Activated CD4-positive, alpha-beta T cell treated with anti-CD3 and anti-CD28 coated beads, Interleukin-2, amount 50 U/mL, for 48 hours (primary cell): ENCODE measurements at places on chromosomes 11 and 22.
A peak's percentile ranks its signal among the peaks of the same experiment; 100 is the strongest.

DNA sequence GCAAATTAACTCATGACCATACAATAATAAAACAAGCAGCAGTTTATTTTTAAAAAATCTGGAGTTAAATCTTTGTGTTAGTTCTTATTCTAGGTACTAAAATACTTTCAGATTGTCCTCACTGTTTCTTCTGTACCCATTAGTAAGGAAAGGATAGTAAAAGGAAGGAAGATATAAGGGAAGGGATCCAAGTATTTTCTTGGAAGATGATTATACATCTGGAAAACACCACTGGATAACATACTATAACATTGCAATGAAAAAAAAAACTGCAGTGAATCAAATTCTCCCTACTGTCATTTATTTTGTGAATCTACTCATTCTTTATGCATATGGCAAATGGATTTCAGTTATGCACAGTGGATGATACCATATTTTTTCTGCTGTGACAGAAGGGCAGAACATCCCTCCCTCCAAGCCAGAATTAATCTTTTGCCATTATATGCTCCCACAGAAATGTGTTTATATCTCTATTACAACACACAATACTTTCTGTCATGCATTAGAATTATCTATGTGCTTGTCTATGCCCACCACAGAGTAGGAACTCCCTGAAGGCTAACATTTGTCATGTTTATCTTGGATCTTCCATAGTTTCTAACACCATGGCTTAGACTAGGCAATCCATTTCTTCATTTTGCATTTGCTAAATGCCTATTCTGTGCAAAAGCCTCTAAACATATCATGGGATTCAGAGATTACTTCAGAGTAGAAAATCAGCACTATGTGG lies 282.3 kb upstream of the CTSC start:
- DNase-seq, result no peak

DNA sequence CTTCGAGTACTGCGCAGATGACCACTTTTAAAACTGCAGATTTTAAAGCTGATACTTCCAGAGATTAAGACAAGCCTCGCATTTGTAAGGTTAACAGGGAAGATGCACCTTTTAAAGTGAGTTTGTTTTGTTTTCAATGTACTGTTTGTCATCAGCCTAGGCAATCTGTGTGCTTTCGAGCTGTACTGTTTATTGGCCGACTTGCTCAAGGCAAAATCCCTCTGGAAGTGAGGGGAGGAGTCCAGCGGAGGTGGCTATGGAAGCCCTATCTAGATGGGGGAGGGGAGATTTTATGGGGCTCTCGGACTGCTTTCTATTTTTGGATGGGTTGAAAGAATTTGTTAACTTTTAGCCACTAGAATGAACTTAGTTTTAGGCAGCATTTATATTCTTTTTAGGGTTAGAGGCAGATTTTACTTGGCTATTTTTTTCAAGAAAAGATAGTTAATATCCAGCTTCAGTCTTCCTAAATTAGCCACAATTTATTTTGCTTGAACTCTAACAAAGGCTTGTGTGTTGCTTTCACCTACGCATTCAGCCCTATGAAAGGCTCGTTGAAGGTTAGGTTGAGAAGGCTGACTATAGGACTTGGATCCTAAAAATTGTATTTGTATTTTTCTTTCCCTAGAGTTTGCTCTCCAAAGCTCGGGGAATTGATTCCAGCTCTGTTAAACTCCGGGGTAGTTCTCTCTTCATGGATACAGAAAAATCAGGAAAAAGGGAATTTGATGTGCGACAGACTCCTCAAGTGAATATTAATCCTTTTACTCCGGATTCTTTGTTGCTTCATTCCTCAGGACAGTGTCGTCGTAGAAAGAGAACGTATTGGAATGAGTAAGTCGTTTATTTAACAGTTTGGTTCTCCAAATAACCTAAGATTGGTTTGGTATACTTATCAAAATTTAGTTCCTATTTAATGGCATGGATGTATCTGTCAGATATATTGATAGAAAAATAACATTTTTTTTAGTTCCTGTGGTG lies 2.1 kb downstream of the WEE1 start:
- DNase-seq, result peak; percentile 20

DNA sequence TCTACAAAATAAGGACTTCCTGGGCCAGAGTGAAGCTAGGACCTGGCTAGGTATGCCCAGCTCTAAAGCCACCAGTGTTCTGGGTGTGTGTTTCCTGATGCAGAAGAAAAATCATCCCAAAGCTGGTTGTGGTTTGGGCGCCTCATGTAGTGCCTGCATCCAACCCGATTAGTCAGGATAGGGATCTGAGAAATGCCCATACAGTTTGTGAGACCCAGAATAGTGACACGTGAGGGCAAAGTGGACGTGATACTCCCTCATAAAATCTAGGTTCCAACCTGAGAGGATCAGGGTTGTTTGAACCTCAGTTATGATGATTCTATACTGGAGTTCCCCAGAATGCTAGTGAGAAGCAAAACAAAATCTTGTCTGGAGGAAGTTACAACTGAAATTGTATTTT lies 238.4 kb downstream of the TBC1D22A start:
- no peak for DNase-seq

- no peak for DNase-seq
Measured at GRCh38 chr22:24120044-24120443, 61.2 kb upstream of the SUSD2 start.

- no peak for DNase-seq
Measured at GRCh38 chr11:43685440-43685839, 4.9 kb downstream of the HSD17B12 start.

GRCh38 chr22:48639896-48640748 lies 1187.6 kb downstream of the BRD1 start:
- no peak for DNase-seq

GRCh38 chr11:62461740-62462507 lies 43.1 kb downstream of the SCGB1A1 start:
- no peak for DNase-seq

DNA sequence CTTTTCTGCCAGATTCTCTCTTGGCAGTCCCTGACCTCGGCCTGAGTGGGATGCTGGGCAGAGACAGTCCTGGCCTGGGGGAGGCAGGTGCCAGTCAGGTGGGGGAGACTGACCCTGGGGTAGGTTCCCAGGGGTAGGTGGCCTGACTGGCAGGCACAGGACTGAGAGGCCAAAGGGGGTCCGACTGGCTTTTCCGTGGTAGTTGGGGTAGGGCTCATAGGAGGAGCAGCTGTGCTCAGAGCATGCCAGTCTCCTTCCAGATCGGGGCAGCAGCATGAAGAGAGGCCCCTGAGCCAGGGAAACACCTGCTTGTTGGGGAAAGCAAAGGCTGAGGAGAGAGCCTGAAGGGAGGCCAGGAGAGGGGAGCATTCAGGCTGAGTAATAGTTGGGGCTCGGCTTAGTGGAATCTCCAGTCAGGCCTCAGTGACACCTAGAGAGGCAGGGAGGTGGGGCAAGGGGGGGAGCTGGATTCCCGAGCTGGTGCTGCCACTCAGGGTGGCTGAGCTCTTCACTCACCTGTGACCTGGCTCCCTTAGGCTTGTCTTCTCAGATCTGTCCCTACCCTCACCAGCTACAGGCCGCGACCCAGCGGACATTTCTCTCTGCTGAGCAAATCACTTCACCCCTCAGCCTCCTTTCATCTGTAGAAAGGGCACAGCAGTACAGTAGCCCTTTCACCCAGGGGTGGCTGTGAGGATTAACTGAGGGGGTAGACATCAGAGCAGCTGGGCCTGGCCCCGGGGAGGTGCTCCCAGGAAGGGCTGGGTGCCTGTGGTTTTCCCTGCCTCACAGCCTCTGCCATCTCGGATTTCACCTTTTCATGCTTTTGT lies 26.2 kb downstream of the MCM5 start:
- DNase-seq, result no peak

DNA sequence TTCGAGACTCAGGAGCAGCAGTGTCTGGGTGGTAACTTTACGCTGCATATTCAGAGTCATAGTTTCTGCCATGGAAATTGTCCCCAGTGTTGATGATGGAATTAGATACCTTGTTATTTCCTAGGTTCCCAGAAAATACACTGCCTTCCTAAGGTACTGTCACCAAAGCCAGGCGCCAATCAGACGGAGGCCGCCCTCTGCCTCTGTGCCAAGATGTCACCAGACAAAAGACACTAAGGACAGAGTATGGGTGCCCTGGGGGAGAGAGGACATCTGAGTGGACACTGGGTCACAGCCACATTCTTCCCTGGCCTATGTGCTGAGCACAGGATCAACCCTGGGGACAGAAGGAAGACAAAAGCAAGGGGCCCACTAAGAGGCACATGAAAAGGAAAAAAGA lies 11.2 kb downstream of the PLA2G6 start:
- no peak for DNase-seq

- no peak for DNase-seq
Measured at GRCh38 chr22:44026066-44026629, 2.0 kb downstream of the PARVB start.

DNA sequence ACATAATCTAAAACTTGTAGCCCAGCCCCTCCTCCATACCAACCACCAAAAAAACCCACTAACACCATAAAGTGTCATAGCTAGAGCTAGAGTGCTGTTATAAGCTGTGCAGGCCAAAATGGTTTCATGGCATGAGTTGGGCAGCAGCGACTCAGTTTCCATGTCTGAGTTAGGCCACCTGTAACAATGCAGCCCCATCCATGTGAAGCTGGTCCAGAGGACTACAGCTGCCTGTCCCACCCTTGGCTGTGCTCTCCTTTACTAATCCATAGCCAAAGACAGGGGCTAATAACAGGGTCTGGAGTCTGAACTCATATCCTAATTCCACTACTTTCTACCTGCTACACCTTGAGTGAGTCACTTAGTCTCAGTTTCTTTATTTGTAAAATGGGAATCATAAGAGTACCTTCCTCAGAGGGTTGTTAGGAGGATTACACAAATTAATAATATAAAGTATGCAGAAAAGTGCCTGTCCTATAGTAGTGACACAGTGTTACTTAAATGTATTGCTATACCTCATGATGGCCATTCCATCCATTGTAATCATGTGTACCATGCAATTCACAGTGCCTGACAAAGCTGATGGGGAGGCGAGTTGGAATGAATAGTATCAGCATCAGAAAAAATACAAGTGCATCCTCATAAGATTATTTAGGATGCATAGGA lies 20.6 kb downstream of the KCNQ1OT1 start:
- DNase-seq, result no peak

- no peak for DNase-seq
Measured at GRCh38 chr11:11960687-11961086, 47.7 kb downstream of the DKK3 start.

GRCh38 chr22:47616396-47617020 lies 854.1 kb downstream of the TBC1D22A start:
- DNase-seq, result no peak

DNA sequence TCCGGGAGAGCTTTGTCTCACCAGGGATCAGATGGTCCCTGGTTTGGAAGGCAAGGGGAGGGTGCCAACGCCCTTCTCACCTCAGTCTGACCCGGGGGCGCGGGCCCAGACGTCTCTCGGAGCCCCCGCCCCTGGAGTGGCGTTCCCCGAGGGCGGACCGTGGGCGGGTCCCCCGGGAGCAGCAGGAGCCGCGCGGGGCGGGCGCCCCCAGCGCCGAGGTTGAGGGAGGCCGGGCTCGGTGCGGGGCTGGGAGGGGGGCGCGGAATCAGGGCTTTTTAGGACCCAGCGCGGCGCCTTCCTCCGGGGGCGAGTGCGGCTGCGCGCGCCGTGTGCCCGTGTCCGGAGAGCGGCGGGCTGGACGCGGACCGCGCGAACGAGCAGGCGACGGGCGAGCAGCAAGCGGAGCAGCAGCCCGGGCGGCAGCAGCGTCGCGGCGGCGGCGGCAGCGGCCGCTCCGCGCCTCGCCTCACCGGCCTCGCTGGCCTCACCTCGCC lies at the start of gene KCNC1:
Gene KCNC1, plus strand, starts transcription at position 364 of the 494 bp plus-strand sequence. CDS start 1,222 bp downstream, outside the sequence.
- DNase-seq, result no peak

- DNase-seq, result no peak
Measured at GRCh38 chr11:95584589-95584988, 205.0 kb downstream of the FAM76B start.

DNA sequence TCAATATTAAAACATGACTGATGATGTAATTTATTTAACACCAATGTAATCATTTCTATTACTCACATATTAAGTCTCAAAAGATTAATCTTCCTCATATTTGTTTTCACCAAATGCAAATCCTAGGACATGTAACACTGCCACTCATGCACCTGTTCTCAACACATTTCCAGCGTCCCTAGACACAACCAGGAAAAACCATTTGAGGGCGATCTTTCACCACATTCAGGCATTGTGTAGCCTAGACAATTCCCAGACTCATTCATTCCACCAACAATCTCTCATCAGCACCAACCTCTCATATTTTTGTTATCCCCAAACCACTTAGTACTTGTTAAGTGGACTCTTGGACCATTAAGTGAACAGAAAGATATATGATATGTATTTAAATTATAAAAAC lies 66.1 kb downstream of the SLC36A4 start:
- no peak for DNase-seq

- DNase-seq, result no peak
Measured at GRCh38 chr11:128765571-128766549, 72.0 kb downstream of the FLI1 start.

GRCh38 chr22:36373258-36373579 lies 14.5 kb downstream of the MYH9 start:
- DNase-seq, result no peak

DNA sequence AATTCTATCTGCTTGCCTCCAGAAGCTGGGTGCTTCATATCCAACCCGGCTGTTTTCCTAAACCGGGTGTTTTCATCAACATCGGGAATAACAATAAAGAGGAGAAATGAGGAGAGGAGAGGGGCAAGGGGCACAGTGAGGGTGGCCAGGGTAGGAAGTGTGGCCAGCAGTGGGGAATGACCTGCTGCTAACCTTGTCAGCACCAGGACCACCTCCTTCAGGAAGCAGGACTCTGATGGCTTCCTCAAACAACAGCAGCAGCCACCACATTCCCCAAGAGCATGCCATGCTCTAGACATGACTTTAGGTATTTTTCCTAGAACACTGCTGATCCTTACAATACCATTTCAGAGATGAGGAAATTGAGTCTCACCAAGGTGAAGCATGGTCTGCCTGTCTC lies 52.4 kb downstream of the TPBGL start:
- no peak for DNase-seq

DNA sequence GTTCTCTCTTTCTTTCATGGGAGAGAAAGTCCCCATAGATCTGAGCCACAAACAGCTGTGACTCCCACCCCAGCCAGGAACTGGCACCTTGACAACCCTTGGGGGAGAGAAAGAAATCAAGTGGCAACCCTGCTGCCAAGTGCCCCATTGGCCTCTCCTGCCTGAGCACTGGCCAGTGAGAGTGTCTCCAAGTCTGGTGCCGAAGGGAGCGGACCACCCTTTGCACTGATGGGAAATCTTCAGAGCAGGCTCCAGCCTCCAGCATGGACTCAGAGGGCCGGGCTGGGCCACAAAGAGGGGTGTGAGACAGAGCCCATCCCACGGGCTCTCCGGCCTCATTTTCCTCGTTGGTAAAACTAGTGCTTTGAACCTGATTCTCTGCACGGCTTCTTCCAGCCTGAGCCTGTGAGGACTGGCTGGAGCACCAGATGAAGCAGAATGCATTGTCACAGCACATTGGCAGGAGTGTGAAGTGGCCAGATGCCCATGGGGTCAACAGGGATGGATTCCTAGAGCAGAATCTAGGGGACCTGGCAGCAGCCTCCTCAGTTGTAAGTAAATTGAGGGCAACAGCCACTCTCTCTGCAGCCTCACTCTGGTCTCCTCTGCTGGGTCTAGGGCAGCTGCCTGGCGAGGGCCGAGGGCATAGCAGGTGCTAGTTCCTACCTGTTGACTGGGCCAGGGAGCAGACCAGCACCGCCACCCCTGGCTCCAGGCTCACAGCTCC lies 81.4 kb downstream of the TRIM29 start:
- no peak for DNase-seq
